ENCODE measurements at places on chromosomes 3 and 15. TPM values are rescaled to one million over a fixed set of nuclear protein-coding genes. Genes with fewer than 3 reads are reported as not detected.

The VILL gene
- 15.4 TPM for total RNA-seq

The IGDCC3 gene
- total RNA-seq = 1.8 TPM

- no peak overlapping the region for H3K4me3 ChIP-seq
- DNase-seq = no peak
- peak overlapping the region; percentile 68 for H3K27ac ChIP-seq
- H3K4me1 ChIP-seq = peaks cover 5% of the 10 kb centered on the region
- no peaks in the 10 kb centered on the region for H3K27me3 ChIP-seq
Measured at GRCh38 chr15:78950343-78950742, 5.5 kb upstream of the CTSH start.

The RNU5B-1 gene
- total RNA-seq = not detected

The XXYLT1 gene
- 10.8 TPM for total RNA-seq

All from breast epithelium (tissue), 4 donors.